ENCODE measurements at places on chromosomes 3 and 15.
A peak's percentile ranks its signal among the peaks of the same experiment; 100 is the strongest.

GRCh38 chr3:130729154-130729553, 17.5 kb downstream of the PIK3R4 start:
- DNase-seq, result no peak

- no peak for DNase-seq
Measured at GRCh38 chr3:12656193-12656592, 7.7 kb downstream of the RAF1 start.

GRCh38 chr3:27606537-27606936, 115.6 kb downstream of the EOMES start:
- no peak for DNase-seq

- no peak for DNase-seq
Measured at GRCh38 chr3:173098959-173099358, 42.1 kb downstream of the SPATA16 start.

GRCh38 chr3:138862531-138862923, 27.8 kb upstream of the PIK3CB start:
- peak; percentile 53 for DNase-seq

DNA sequence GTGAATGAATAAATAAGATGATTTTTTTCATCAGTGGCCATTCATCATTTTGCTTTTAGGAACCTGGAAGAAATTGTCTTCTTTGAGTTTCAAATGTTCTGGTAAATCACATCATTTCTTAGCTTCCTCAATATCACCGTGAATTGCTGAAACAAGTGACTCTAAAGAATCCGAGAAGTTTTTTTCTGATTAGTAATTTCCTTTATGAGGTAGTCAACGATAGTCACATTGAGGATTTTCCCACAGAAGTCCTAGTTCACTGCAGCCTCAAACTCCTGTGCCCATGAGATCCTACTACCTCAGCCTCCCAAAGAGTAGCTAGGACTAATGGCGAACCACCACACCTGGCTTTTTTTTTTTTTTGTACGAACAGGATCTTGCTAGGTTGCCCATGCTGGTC, 3.6 kb upstream of the TMPRSS7 start:
- no peak for DNase-seq

- DNase-seq, result no peak
Measured at GRCh38 chr3:52978109-52978754, 67.6 kb downstream of the SFMBT1 start.

All from HT-29 (cell line).